Aortic smooth muscle cell (primary cell): ENCODE measurements at places on chromosomes 7 and 10. TPM values are rescaled to one million over a fixed set of nuclear protein-coding genes. Genes with fewer than 3 reads are reported as not detected.

ASB10 gene
- not detected in 2 replicates for total RNA-seq

SUV39H2 gene
- total RNA-seq = 7.8 and 10.4 TPM in 2 replicates

CYP3A5 gene
- total RNA-seq = not detected in 2 replicates

SFMBT2 gene
- total RNA-seq = 1.2 and 3.4 TPM in 2 replicates

EGFR gene
- total RNA-seq = 42.1 and 75.2 TPM in 2 replicates

ACTR3C gene
- total RNA-seq = not detected in 2 replicates

RASSF4 gene
- 12.1 and 12.6 TPM in 2 replicates for total RNA-seq

MUC3A gene
- total RNA-seq = not detected in 2 replicates

PNLIP gene
- total RNA-seq = not detected in 2 replicates

ZCCHC24 gene
- 26.3 and 29.3 TPM in 2 replicates for total RNA-seq

CUEDC2 gene
- 41.9 and 43.2 TPM in 2 replicates for total RNA-seq

XRCC2 gene
- total RNA-seq = 1.6 and 3.0 TPM in 2 replicates

SFRP5 gene
- not detected in 2 replicates for total RNA-seq

ADIRF gene
- total RNA-seq = 854 and 936 TPM in 2 replicates

PRSS37 gene
- total RNA-seq = not detected in 2 replicates

GALNT17 gene
- not detected in 2 replicates for total RNA-seq

CNPY4 gene
- 35.3 and 43.7 TPM in 2 replicates for total RNA-seq

PLXNA4 gene
- 1.5 and 2.0 TPM in 2 replicates for total RNA-seq

CCL26 gene
- total RNA-seq = 1.5 TPM in 1 of 2 replicates, not detected in the other

PRPS1L1 gene
- total RNA-seq = 0.06 and 0.13 TPM in 2 replicates

AKR1C1 gene
- 330 and 378 TPM in 2 replicates for total RNA-seq

SFTPA1 gene
- not detected in 2 replicates for total RNA-seq

PRLHR gene
- total RNA-seq = not detected in 2 replicates

COL17A1 gene
- 1.3 and 1.4 TPM in 2 replicates for total RNA-seq

FGL2 gene
- total RNA-seq = 616 and 760 TPM in 2 replicates

OR13A1 gene
- total RNA-seq = under 0.01 TPM in 1 of 2 replicates, not detected in the other

STRIP2 gene
- total RNA-seq = 2.9 and 3.0 TPM in 2 replicates

CDCA7L gene
- 12.9 and 21.8 TPM in 2 replicates for total RNA-seq

UCMA gene
- not detected in 2 replicates for total RNA-seq

FAM3C gene
- total RNA-seq = 101 and 107 TPM in 2 replicates

FEZF1 gene
- not detected in 2 replicates for total RNA-seq

OR2A12 gene
- not detected in 2 replicates for total RNA-seq

DDIT4 gene
- 58.4 and 110 TPM in 2 replicates for total RNA-seq

MLXIPL gene
- under 0.01 TPM in 1 of 2 replicates, not detected in the other for total RNA-seq

KIF20B gene
- 9.4 and 13.2 TPM in 2 replicates for total RNA-seq

LRRC61 gene
- not detected in 2 replicates for total RNA-seq

HIF1AN gene
- 10.3 and 11.9 TPM in 2 replicates for total RNA-seq

FGFBP3 gene
- total RNA-seq = 0.56 and 1.1 TPM in 2 replicates

FAM25G gene
- not detected in 2 replicates for total RNA-seq

WDR11 gene
- total RNA-seq = 65.9 and 73.1 TPM in 2 replicates

WAC gene
- 40.2 and 52.5 TPM in 2 replicates for total RNA-seq

PARD3 gene
- 41.9 and 45.3 TPM in 2 replicates for total RNA-seq

KLF14 gene
- not detected in 2 replicates for total RNA-seq

C10orf62 gene
- total RNA-seq = 0.12 and 0.13 TPM in 2 replicates
